Jurkat, Clone E6-1 (cell line): ENCODE measurements at places on chromosomes 1 and 21.

GRCh38 chr1:6483017-6483760 lies 8.3 kb downstream of the PLEKHG5 start:
- DNase-seq = no peak

GRCh38 chr21:14613486-14614224 lies 67.5 kb upstream of the SAMSN1 start:
- no peak for DNase-seq

DNA sequence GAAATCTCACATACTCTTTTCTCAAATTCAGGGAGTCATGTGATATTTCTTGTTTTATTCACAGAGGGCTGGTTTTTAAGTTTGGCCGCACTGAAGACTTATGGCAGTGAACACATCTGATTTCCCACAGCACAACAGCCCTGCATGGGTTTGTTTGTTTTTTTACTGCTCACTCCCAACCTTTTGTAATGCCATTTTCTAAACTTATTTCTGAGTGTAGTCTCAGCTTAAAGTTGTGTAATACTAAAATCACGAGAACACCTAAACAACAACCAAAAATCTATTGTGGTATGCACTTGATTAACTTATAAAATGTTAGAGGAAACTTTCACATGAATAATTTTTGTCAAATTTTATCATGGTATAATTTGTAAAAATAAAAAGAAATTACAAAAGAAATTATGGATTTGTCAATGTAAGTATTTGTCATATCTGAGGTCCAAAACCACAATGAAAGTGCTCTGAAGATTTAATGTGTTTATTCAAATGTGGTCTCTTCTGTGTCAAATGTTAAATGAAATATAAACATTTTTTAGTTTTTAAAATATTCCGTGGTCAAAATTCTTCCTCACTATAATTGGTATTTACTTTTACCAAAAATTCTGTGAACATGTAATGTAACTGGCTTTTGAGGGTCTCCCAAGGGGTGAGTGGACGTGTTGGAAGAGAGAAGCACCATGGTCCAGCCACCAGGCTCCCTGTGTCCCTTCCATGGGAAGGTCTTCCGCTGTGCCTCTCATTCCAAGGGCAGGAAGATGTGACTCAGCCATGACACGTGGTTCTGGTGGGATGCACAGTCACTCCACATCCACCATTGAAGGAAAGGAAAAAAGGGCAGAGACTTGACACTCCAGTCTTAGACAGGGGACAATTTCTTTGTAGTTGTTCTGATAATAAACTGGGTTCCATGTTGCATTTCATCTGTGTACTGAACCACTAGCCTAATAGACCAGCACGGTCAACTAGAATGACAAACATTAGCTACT lies 22.8 kb downstream of the TMEM50A start:
- DNase-seq = no peak

GRCh38 chr1:57084701-57085100 lies 118.9 kb upstream of the C8B start:
- DNase-seq = no peak

- DNase-seq = no peak
Measured at GRCh38 chr1:110857964-110858948, 14.7 kb upstream of the CD53 start.

GRCh38 chr1:174748586-174748985 lies 251.2 kb upstream of the CACYBP start:
- no peak for DNase-seq

GRCh38 chr21:16211339-16212303 lies 481.8 kb downstream of the USP25 start:
- DNase-seq = no peak

DNA sequence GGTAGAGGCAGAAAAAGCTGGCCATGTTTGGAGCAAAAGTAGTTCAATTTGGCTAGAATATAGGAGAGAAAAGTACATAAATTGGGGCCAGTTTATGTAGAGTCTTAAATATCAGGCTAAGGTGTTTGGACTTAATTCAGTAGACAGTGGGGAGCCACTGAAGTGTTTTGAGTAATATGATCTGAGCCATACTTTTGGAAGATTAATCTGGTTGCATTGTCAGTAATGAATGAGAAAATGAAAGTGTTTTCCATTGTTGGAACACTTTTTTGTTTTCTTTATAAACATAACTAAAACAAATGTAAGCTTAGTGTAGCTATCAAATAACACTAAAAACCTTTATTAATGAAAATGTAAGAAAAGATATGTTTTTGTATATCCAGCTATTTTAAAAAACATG lies 42.1 kb downstream of the POU2F1 start:
- no peak for DNase-seq
